Common myeloid progenitor, CD34-positive (primary cell): ENCODE measurements at places on chromosomes 16 and 17.

GRCh38 chr16:79150632-79151310, 449.8 kb downstream of the MAF start:
- peak; percentile 23 for DNase-seq

DNA sequence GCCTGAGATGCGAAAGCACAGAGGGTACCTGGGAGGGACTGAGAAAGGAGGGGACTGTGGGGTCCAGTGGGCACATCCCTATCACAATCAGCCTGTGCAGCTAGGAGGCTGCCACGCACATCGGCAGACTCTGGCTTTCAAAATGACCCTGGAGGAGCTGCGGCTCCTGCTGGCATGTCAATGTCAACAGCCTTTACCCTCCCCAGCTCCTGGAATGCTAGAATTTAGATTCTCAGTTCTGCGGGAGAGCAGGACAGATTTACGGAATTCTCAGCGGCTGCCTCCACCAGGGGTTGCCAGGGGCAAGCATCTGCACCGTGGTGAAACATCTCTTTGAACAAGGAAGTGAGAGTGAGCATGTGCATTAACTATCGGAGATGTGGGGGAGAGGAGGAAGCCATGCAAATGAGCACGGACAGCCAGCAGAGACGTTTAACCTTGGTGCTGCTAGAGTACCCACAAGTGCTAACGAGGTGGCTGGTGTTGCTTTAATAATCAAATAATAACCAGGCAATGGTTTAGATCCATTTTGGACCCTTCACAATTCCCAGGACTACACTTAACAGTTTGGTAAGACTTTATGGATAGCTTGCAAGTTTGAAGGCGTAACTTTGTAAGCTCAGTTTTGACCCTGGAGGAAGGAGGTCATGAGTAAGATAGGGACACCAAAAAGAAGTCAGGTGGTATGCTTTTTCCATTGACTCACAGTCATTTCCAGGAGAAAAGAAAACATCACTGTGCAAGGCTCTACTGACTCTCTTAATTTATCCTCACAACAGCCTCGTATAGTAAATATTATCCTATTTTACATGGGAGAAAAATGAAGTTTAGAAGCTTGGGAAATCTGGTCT, 54.1 kb downstream of the XYLT1 start:
- DNase-seq: peak; percentile 68

- no peak for DNase-seq
Measured at GRCh38 chr16:82432261-82432660, 194.5 kb upstream of the CDH13 start.

DNA sequence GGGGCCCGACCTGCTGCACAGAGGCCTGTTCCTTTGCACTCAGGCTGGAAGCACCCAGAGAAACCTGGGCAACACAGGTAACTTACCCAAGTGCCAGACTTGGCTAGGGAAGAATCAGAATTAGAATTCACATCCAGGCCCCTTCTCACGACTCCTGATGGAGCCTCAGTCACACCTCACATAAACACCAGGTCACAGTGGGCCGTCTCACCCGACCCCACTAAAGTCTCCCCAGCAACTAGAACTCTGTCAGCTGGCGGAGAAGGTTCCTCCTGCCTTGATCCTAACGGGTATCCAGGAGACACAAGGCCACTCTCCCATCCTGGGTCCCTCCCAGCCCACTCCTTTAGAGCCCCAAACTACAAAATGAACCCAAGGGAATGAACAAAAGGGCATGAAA, 6.4 kb downstream of the TK2 start:
- DNase-seq: no peak

DNA sequence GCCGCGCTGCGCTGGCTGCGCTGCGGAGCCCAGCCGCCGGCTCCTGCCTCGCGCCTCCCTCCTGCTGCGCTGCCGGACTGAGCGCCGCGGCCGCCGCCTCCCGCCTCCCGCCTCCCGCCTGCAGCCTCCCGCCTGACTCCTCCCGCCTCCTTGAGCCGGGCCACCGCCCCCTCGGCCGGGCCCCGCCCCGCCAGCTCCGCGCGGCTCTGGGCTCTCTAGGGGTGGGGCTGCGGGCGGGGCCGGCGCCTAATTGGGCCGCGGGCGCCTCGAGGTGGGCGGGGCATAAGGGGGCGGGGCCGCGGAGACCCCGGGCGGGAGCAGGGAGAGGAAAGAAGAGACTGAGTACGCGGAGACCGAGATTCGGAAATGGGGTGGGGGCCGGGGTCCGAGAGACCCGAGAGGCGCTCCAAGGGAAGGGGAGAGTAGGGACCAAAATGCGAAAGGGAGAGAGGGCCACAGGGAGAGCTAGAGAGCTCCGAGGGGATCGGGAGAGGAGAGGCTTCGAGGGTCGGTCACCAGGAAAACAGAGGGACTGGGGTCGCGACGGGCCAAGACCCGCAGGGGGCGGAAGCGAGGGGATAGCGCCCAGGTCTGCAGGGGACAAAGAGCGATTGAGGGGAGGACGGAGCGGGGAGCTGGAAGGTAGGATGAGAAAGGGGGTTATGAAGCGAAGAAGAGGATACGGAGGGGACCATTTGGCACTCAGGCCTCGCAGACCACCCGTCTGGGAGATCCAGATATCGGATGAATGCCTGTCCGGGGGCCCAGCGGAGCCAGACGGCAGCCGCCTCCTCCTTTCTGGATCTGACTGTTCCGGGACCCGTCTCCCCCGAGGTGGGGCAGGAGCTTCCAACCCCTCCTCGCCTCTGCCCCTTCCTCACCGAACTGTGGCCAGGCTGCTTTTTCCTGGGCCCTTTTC, at the start of gene C1QL1:
Gene C1QL1 (minus strand): TSS at position 79 of the 919 bp plus-strand sequence. CDS start 255 bp downstream, outside the sequence.
- peak; percentile 88 for DNase-seq

DNA sequence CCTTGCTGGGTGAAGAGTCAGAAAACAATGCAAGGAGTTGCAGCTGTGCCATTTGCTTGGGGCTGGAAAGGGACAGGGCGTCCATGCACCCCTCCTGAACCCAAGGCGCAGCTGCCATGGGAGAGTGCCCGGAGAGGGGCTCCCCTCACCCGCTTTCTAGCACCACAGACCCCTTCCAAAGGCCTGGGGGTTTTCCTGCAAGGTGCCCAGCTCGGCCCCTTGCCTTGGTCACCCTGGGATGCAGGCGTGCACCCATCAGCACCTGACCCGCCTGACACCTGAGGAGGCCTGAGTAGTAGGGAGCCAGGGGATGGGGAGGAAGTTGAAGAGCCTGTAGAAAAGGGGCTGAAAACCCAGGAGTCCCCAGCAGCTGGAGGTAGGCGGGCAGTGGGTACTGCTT, 30.3 kb downstream of the TMEM186 start:
- DNase-seq: no peak

- DNase-seq: peak; percentile 94
Measured at GRCh38 chr17:32141258-32141657, 1.0 kb upstream of the RHOT1 start.

- no peak for DNase-seq
Measured at GRCh38 chr17:80800481-80801391, 190.9 kb upstream of the CHMP6 start.

GRCh38 chr17:51734462-51734861, 424.1 kb downstream of the CA10 start:
- DNase-seq: peak; percentile 21

GRCh38 chr16:58411736-58412614, 19.7 kb downstream of the GINS3 start:
- DNase-seq: no peak

DNA sequence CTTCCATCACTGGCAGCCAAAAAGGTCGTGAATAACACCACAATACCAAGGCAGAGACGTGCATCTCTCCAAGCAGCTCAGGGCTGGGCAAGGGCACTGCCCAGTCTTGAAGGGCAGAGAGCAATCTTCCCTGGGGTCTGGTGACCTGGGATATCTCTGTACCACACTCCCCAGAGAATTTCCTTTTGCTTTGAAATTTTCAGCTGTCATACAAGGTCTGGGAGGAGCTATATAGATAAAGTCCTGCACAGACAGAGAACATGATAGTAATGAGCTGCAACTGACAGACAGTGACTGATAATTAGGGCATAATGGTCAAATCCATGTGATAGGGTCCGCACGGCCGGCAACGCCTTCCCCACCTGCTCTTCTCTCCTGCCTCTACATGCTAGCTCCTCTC, 68.2 kb downstream of the DYNLRB2 start:
- DNase-seq: peak; percentile 24

GRCh38 chr16:67326472-67327309, at the start of the genes KCTD19 and LRRC36:
KCTD19 (minus strand) TSS chr16:67326741; CDS start chr16:67326707, 34 bp downstream.
LRRC36 (plus strand) TSS chr16:67326815; CDS start chr16:67326863, 48 bp downstream.
- DNase-seq: peak; percentile 80

- no peak for DNase-seq
Measured at GRCh38 chr16:5041600-5042133, 7.9 kb upstream of the NAGPA start.

DNA sequence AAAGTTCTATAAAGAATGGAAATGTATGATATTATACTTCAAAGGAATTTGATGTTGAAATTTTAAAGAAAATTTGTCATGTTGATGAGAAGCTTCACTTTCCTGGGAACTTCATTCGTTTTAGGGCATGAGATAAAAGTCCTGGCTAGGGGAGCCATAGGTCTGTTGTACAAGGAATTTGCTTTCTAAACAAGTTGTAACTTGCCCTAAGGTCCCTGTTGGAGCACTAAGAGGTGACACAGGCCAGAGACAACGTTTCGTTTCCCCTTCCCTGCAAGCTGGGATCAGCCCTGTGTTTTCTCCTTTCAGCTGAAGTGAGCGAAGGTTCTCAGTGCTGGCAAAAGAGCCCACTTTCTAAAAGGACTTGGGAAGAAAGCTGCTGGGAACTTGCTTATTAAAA, 16.6 kb downstream of the PLD6 start:
- DNase-seq: no peak
